Activated naive CD8-positive, alpha-beta T cell treated with anti-CD3 and anti-CD28 coated beads for 36 hours (primary cell): ENCODE measurements at places on chromosomes 1 and 21. TPM values are rescaled to one million over a fixed set of nuclear protein-coding genes. Genes with fewer than 3 reads are reported as not detected.
A peak's percentile ranks its signal among the peaks of the same experiment; 100 is the strongest.

GRCh38 chr21:14707511-14708020, 161.5 kb upstream of the SAMSN1 start:
- no peak for DNase-seq

DNA sequence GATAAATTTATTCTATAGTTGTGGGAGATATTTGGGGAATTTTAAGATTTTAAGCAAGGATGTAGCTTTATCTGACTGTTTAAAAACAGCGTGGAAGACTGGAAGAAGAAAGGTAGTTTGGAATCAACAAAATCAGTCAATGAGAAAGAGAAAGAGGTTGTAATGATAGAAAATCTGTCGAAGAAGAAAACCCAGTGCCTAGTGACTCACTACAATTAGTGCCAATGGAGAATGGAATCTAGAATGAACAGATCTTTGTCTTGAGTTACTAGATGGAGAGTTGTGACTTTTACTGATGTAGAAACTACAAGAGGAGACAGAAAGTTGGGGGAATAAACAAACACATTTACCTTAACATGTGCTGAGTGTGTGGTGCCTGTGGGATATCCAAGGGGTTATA, 577.8 kb upstream of the NR5A2 start:
- DNase-seq = no peak

- no peak for DNase-seq
Measured at GRCh38 chr1:21838359-21839157, 26.5 kb downstream of the LDLRAD2 start.

DNA sequence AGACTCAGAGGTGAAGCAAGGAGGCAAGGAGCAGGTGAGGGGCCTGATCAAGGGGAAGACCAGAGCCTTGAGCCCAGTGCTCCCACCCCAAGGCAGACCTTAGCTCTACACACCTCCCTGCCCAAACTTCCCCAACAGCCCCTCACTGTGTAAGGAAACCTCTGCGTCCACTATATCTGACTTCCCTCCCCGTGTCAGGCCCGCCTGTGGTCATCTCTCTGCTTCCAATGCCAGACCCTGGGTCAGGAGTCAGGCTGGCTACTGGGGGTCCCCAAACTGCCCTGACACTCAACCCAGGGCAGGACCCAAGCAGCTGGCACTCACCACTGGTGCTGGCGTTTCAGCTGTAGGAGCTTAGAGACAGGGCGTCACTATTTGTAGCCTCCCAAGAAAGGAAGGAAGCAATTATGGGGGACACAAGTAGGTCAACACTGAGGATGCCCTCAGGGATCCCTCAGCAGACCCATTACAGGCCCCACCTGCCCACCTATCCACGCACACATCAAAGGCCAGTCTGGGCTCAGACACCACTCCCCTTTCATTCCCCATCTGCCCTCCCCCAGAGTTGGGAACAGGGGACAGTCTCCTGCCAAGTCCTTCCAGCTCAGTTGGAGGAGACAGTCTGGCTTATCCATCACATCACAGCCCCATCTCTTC, 811 bp upstream of the S100A3 start:
- no peak for DNase-seq

- DNase-seq = no peak
Measured at GRCh38 chr21:29854795-29855194, 85.0 kb downstream of the GRIK1 start.

GRCh38 chr21:46227811-46228344, 696 bp downstream of the LSS start:
- no peak for DNase-seq

DNA sequence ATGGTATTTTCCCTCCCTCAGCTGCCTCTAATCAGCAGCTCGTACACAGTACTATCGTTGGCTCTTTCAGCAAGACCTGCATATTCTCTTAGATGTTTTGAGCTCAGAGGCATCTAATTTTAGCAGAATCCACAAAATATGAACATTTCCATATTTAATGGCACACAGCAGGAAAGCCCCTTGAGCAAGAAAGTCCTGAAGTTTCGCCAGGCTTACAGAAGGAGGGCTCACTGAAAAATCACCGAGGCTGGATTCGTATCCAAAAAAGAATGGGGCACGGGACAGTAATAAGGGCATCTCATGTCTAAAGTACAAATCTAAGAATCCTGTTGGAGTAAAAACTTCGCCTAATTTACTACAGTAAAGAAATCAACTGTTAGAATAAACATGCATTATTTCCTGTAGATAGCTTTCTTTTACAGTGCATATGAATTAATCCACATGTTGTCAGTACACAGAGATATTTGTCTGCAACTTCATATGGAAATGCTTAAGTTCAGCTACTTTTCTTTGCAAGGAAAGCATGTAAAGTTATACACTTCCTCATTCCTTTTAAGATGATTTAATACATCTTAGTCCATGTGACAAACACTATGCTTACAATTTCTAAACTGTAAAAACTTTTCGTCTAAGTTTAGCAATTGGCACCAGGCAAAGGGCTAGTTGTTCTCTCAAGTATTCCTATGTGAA, 1205.3 kb upstream of the ADGRL4 start:
- no peak for DNase-seq

GRCh38 chr1:205271277-205271676, 43.5 kb downstream of the TMCC2 start:
- DNase-seq = no peak

DNA sequence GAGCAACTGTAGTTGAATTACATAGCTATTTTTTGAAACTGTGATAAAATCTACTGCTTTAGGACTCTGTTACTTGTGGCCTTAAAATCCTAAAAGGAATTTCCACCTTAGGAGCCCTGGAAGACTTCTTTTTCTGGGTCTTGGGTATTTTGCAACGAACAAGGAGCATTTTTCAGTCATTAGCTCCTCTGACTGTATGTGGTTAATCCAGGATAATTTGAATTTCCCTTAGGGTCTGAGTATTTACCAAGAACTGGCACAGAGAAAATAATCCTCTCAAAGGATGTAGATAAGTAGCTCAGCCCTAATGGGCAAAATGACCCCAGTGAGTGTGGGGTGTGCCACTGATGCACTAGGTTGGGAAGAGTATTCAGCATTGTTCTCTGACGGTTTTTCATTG, 170.4 kb downstream of the VAV3 start:
- no peak for DNase-seq

DNA sequence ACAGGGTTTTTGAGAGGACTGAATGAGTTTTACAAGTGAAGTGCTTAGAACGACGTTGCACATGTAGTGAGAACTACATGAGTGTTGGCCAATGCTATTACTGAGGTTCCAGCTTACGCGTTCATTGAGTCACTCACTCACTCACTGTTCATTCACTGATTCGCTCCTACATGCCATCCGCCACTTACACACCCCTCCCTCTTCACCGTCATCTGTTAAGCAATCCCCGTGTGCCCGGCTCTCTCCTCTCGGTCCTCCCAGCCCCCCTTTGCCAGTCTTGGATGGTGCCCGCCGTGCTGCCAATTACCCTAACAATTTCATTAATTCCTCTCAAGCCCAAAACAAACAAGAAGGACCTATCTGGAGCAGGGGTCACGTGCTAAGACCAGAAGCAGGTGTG, 27.3 kb upstream of the EPHA2 start:
- no peak for DNase-seq

- no peak for DNase-seq
Measured at GRCh38 chr1:208183977-208184911, 59.9 kb downstream of the PLXNA2 start.

- DNase-seq = no peak
Measured at GRCh38 chr1:203481196-203481595, 5.6 kb downstream of the PRELP start.

Gene ADORA3
- total RNA-seq = not detected

GRCh38 chr1:186763107-186763506, 65.6 kb upstream of the PLA2G4A start:
- DNase-seq = no peak

DNA sequence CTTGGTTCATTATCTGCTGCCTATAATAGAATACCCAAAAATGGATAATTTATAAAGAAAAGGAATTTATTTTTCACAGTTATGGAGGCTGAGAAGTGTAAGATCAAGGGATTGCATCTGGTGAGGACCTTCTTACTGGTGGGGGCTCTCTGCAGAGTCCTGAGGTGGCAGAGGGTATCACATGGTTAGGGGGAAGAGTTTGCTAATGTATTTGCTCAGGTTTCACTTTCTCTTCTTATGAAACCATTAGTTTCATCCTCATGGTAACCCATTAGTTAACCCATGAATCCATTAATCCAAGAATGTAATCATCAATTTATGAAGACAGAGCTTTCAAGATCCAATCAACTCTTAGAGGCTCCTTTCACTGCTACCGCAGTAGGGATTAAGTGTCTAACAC, 120.6 kb downstream of the DNM3 start:
- DNase-seq = no peak

Gene TSPAN2
- total RNA-seq = 0.16 TPM

Gene RYR2
- not detected for total RNA-seq

DNA sequence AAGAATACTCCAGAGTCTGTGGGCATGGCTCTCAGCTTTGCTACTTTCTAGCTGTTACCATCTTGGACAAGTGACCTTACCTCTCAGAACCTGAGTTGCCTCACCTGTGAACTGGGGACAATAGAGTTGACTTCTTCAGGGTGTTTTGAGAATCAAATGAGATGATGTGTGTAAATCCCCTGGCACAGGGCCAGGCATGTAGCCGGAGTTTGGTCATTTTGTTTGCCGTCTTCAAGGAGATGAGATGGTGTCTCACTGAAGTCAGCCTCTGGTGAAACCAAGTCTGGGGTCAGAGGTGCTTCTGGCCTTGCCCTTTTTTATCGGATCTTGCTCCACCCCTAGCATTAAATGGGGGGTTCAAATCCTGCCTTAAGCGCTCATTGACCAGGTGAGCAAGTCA, 149.2 kb upstream of the TMEM51 start:
- no peak for DNase-seq

DNA sequence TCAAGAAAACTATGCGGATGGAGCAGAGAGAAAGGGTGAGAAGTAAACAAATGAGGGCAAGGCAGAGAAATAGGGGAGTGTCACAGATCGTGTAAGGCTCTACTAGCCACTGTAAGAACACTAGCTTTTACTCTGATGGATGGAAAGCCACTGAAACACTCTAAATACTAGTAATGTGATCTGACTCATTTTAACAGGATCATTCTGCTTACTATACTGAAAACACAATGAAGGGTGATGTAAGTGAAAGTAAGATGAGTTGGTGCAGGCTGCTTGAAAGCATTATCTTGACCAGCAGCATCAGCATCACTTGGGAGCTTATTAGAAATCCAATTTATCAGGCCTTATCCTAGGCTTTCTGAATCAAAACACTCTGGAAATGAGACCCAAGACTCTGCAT, 32.7 kb downstream of the TUT4 start:
- DNase-seq = no peak

DNA sequence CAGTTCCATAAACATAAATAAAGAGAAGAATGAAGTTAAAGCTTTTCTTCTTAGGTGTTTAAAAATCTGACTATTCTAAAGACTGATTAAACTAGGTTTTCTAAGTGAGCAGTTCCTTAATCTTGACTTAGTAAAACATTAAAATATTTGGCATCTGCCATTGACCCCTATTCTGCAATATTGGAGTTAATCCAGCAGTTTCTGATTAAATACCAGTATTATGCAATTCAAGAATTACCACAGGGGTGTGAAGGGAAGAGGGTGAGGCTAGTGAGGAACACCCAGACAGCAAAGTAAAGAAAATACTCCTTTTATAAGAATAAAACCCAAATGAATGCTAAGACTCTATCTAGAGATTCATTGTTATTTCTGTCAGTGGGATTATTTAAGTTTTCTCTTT, 40.9 kb downstream of the CLIC4 start:
- DNase-seq = no peak

DNA sequence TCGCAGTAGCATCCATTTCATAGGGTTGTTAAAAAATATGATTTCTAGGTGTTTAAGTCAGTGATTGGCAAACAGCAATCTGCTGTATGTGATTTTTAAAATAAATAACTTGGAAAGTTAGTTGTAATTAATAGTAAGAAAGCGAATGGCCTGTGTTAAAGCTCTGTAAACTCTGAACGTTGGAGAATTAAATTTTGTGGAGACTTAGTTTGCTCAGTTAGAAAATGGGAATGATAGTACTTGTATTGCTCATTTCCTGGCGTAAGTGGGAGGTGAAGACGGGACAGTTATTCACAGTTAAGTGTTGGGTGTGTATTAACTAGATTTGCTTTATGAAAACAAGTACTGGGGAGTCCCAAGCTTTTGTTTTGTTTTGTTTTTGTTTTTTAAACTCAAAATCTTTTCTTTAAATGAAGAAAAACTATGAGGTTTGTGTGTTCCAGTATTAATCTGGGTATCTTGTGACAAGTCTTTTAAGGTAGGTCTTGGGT, 995 bp downstream of the CACYBP start:
- no peak for DNase-seq

- peak; percentile 50 for DNase-seq
Measured at GRCh38 chr1:23167353-23168078, 1.1 kb downstream of the LUZP1 start.
